ENCODE measurements at places on chromosomes 4 and X. TPM values are rescaled to one million over a fixed set of nuclear protein-coding genes. Genes with fewer than 3 reads are reported as not detected.

GRCh38 chr4:38894322-38894982 is 26.8 kb downstream of the FAM114A1 start:
- no peak for DNase-seq

The FREM3 gene
- 0.19 TPM for total RNA-seq

DNA sequence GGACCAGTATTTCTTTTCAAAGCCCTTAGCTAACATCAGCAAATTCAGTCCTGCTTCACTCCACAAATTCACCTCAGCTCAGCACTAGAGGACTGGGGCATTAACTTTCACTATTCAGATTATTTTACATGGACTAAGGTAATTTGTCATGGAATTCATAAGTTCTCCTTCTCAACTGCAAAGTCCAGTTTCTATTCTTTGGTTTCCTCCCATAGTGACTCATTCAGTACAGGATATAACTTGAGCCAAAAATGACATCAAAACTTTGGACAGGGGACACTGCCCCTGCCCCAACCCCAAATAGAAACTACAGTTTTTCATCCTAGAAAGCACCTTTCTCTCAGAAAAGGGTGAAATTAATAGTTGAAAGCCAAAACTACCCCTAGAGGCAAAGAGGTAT is 52.7 kb downstream of the COX7B2 start:
- no peak for DNase-seq

- no peak for DNase-seq
Measured at GRCh38 chrX:3307881-3308280, 38.6 kb downstream of the MXRA5 start.
